ENCODE measurements at places on chromosomes 4 and X. TPM values are rescaled to one million over a fixed set of nuclear protein-coding genes. Genes with fewer than 3 reads are reported as not detected.

MED12 gene
- 27.5 TPM for total RNA-seq

GK2 gene
- total RNA-seq: not detected

GUCY1A1 gene
- 8.6 TPM for total RNA-seq

GABRG1 gene
- not detected for total RNA-seq

NXF2B gene
- total RNA-seq: not detected

MAGEA9B gene
- not detected for total RNA-seq

HTN1 gene
- not detected for total RNA-seq

ASB5 gene
- total RNA-seq: 0.13 TPM

DMRTC1 gene
- not detected for total RNA-seq

RBMX2 gene
- total RNA-seq: 4.4 TPM

FGB gene
- total RNA-seq: not detected

CENPVL1 gene
- not detected for total RNA-seq

IL1RAPL1 gene
- total RNA-seq: not detected

PDE5A gene
- total RNA-seq: 1.9 TPM

- H3K27me3 ChIP-seq: no peaks in the 10 kb centered on the region
- peaks cover 6% of the 10 kb centered on the region for H3K4me1 ChIP-seq
- no peak overlapping the region for H3K4me3 ChIP-seq
- no peak for DNase-seq
Observed at GRCh38 chr4:87500092-87500462, 29.1 kb downstream of the SPARCL1 start.

- H3K4me1 ChIP-seq: no peaks in the 10 kb centered on the region
- no peaks in the 10 kb centered on the region for H3K27me3 ChIP-seq
- no peak overlapping the region for H3K4me3 ChIP-seq
- H3K27ac ChIP-seq: no peak overlapping the region
Observed at GRCh38 chr4:27018076-27018475, 157.4 kb downstream of the STIM2 start.

DNA sequence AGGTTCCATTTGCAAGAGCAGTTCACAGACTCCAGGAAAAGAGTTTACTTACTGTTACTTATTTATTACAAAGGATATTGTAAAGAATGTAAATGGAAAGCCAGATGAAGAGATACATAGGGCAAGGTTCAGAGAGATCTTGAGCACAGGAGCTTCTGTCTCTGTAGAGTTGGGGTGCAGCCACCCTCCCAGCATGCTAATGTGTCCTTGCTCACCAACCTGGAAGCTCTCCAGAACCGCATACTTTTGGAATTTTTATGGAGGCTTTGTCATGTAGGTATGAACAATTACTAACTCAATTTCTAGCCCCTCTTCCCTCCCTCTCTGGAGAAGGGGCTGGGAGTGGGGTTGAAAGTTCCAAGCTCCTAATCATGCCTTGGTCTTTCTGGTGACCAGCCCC lies 857.2 kb downstream of the RPA4 start:
- H3K27me3 ChIP-seq: no peaks in the 10 kb centered on the region
- no peak for DNase-seq
- no peaks in the 10 kb centered on the region for H3K4me1 ChIP-seq
- no peak overlapping the region for H3K4me3 ChIP-seq
- H3K27ac ChIP-seq: no peak overlapping the region

DNA sequence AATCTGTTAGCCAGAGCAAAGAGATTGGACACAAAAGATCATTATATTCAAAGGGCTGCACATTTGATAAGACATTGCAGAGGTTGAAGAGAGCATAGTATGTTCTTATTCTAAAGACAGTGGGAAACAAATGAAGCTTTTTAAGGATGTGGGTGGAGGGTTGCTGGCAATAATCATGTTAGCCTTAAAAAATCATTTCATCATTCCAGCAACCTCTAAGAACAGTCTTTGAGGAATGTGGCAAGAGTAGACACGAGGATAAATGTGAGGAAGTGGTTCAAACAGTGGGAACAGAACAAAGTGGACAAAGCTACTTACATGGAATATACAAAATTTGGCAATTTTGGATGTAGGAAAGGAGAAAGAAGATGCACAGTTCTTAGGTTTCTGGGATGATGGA lies 167.3 kb upstream of the SPRY1 start:
- H3K36me3 ChIP-seq: no peaks in the 10 kb centered on the region
- no peaks in the 10 kb centered on the region for H3K27me3 ChIP-seq
- H3K4me1 ChIP-seq: peaks cover 7% of the 10 kb centered on the region

DNA sequence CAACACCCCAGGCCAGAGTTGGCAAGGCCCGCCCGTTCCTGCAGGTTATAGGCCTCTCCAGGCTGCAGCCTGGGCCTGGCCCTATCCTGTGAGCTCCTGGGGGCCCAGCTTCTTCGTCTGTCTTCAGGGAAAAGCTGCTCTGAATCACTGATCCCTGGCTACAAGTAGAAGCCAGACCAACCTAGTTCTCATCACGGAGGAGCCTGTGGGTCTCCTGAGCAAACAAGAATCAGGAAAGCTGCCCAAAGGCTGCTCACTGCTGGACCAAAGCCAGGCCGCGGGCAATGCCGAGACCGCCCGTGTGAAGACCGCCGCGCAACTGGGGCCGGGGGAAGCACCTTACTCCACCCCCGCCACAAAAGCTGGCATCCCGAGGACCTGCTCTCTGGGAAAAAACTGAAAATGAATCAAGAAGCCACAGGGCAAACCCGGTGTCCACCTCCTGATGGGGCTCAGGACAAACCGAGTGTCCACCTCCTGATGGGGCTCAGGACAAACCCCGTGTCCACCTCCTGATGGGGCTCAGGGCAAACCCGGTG lies 12.8 kb downstream of the CTBP1 start:
- DNase-seq: no peak
- H3K27ac ChIP-seq: no peak overlapping the region

DNA sequence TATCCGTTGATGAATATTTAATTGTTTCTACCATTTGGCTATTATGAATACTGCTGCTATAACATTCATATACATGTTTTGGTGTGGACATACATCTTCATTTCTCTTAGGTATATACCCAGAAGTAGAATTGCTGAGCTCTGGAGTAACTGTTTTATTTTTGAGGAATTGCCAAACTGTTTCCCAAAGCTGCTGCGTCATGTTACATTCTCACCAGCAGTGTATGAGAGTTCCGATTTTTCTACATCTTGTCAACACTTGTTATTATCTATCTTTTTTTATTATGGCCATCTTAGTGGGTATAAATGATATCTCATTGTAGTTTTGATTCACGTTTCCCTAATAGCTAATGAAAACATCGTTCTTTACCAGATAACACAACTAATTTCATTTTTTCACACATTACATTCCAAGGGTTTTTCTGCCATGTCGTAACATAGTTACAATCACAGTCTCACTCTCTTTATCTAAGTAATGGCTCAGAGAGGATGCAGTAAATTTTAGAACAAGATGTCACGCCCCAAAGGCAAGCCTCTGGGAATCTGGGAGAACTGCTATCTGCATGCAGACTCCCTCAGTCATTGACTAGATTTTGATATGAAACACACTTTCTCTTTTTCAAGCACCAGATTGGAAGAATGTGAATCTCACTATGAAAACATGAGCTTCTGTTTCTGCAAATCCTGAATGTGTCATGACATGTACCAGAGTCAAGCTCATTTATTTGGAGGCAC lies 10.3 kb downstream of the ARHGAP6 start:
- H3K4me3 ChIP-seq: no peak overlapping the region
- DNase-seq: no peak
- no peaks in the 10 kb centered on the region for H3K4me1 ChIP-seq
- no peak overlapping the region for H3K27ac ChIP-seq
- H3K27me3 ChIP-seq: no peaks in the 10 kb centered on the region

DNA sequence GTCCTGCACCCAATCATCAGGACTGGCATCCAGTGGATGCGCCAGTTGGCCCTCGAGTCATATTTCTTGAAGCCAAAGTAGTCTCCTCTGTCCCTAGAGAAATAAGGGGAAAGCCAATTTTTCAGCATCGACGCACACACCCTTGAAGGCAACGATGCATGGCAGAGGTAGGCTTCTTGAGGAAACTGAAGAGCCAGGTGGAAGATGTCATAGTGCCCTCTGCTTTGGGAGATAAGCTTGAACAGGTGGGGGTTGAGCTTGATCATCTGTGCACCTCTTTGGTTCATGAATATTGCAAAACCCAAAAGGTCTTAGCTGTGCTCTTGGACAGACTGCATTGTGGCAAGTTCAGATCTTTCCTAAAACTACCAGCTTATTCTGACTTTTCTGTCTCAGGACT lies 34.6 kb upstream of the WDR1 start:
- H3K27me3 ChIP-seq: peaks cover 13% of the 10 kb centered on the region
- H3K4me3 ChIP-seq: no peak overlapping the region
- no peak for DNase-seq

- H3K27me3 ChIP-seq: no peaks in the 10 kb centered on the region
- H3K27ac ChIP-seq: no peak overlapping the region
- no peaks in the 10 kb centered on the region for H3K36me3 ChIP-seq
Observed at GRCh38 chr4:146146918-146147317, 28.6 kb upstream of the LSM6 start.

- H3K27ac ChIP-seq: no peak overlapping the region
- no peaks in the 10 kb centered on the region for H3K36me3 ChIP-seq
- H3K4me3 ChIP-seq: no peak overlapping the region
- no peak for DNase-seq
- no peaks in the 10 kb centered on the region for H3K27me3 ChIP-seq
- no peaks in the 10 kb centered on the region for H3K4me1 ChIP-seq
Observed at GRCh38 chr4:127304356-127304755, 328.4 kb upstream of the INTU start.

- no peaks in the 10 kb centered on the region for H3K27me3 ChIP-seq
- H3K4me3 ChIP-seq: no peak overlapping the region
- H3K36me3 ChIP-seq: no peaks in the 10 kb centered on the region
- DNase-seq: no peak
Observed at GRCh38 chr4:7691982-7692381, 247.7 kb downstream of the AFAP1 start.

GRCh38 chr4:185550933-185551332 lies 15.6 kb upstream of the PDLIM3 start:
- no peaks in the 10 kb centered on the region for H3K4me1 ChIP-seq
- no peak overlapping the region for H3K27ac ChIP-seq
- no peaks in the 10 kb centered on the region for H3K27me3 ChIP-seq
- no peak for DNase-seq
- no peaks in the 10 kb centered on the region for H3K36me3 ChIP-seq

DNA sequence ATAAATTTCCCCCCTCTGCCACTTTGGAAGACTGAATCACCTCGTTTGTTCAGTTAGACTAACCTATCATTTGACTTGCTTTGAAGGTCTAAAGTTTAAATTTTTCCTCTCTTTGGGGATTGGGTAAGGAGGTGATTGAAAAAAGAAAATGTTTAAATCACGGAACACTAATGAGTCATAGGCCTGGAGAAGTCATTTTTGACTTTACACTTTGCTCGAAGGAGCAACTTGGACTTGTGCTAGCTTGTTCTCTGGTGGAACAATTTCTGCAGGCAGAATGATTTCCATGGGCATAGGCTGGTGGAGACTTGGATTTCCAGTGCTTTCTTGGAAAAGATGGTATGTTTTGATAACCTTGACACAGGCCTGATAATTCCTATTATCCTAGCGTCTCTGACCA lies 10.5 kb upstream of the GLUD2 start:
- H3K4me3 ChIP-seq: no peak overlapping the region
- no peak overlapping the region for H3K27ac ChIP-seq
- no peaks in the 10 kb centered on the region for H3K4me1 ChIP-seq
- H3K27me3 ChIP-seq: no peaks in the 10 kb centered on the region

DNA sequence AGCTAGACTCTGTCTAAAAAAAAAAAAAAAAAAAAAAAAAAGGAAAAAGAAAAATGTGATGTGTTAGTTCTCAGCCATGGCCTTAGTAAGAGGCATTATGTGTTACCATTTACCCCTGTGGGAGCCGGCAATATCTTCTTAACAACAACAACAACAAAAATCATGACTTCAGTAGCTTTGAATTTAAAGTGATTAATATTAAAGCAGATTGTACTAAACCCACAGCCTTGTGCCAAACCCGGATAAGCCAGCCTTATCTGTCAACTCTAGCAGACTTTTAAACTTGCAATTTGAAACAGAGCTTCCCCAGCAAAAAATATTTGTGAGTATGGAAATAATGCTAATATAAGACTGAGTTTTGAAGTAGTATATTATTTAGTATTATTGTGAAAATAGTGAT lies 462.1 kb upstream of the GNPDA2 start:
- H3K4me3 ChIP-seq: no peak overlapping the region
- H3K27me3 ChIP-seq: no peaks in the 10 kb centered on the region
- no peaks in the 10 kb centered on the region for H3K4me1 ChIP-seq
- no peak overlapping the region for H3K27ac ChIP-seq
- no peak for DNase-seq

DNA sequence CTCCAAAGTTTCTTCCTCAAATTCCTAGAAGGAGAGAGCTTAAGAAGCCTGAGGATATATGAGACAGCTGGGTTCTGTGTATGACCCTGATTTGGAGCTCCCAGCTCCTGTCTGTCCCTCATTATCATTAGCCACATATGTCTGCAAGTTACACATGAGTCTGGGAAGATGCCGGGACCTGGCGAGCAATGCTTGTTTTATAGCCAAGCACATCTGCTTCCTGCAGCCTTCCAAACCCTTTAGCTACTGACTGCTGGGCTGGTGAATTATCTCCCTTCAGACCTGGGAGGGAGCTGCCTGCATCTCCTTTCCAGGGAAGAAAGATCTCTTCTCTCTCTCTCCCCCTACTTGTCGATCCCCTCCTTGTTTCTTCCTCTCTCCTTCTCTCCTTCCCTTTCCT lies 556.7 kb upstream of the BOD1L1 start:
- H3K4me3 ChIP-seq: no peak overlapping the region
- H3K4me1 ChIP-seq: no peaks in the 10 kb centered on the region
- no peak for DNase-seq
- no peaks in the 10 kb centered on the region for H3K36me3 ChIP-seq
- H3K27ac ChIP-seq: no peak overlapping the region

GRCh38 chr4:38453253-38453881 lies 210.6 kb upstream of the KLF3 start:
- DNase-seq: no peak
- H3K4me3 ChIP-seq: no peak overlapping the region
- no peaks in the 10 kb centered on the region for H3K36me3 ChIP-seq
- H3K4me1 ChIP-seq: peaks cover 22% of the 10 kb centered on the region

GRCh38 chr4:75034523-75034922 lies 101.6 kb downstream of the PARM1 start:
- no peak for DNase-seq
- no peaks in the 10 kb centered on the region for H3K36me3 ChIP-seq
- no peaks in the 10 kb centered on the region for H3K27me3 ChIP-seq
- H3K27ac ChIP-seq: no peak overlapping the region

DNA sequence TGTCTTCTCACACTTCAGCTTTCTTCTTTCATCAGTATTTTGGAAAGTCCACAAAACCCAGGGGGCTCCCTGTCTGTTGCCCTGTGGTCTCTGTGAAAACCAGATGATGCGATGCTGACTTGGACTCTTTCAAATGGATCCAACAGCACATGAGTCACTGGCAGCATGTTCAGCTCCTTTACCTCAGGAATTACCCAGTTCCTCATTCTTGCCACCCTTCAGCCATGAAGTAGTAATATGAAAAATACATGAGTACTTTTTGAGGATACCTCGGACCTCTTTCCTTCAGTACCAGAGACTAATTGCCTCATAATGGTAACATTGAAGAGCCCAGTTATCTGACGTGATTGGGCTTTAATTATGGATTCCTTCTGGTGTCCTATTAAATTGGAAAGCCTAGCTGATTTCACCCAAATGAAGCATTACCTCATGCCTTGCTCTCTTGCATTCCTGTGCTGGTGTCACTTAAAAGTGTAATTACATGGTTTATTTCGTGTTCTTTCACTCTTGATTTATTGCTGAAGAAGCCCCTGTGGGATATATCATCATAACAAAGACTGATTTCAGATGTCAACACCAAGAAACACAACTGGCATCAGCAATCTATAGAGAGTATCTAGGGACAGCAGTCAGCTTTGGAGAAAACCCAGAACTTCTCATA lies 63.4 kb downstream of the NFKB1 start:
- H3K4me3 ChIP-seq: no peak overlapping the region
- DNase-seq: no peak
- peaks cover 33% of the 10 kb centered on the region for H3K4me1 ChIP-seq

Measured in esophagus squamous epithelium (tissue), 5 donors.